B cell (primary cell): ENCODE measurements at places on chromosomes 7 and 10.
A peak's percentile ranks its signal among the peaks of the same experiment; 100 is the strongest.

GRCh38 chr10:80459047-80459865 is 5.1 kb downstream of the TSPAN14 start:
- H3K27ac ChIP-seq: peak overlapping the region; percentile 48
- peaks cover 94% of the 10 kb centered on the region for H3K4me1 ChIP-seq
- peak; percentile 66 for DNase-seq
- H3K36me3 ChIP-seq: no peaks in the 10 kb centered on the region

GRCh38 chr10:110214371-110214826 is 7.0 kb downstream of the MXI1 start:
- DNase-seq: peak; percentile 56
- H3K4me1 ChIP-seq: peaks cover 56% of the 10 kb centered on the region
- no peak overlapping the region for H3K4me3 ChIP-seq
- H3K27me3 ChIP-seq: no peaks in the 10 kb centered on the region
- H3K36me3 ChIP-seq: no peaks in the 10 kb centered on the region

DNA sequence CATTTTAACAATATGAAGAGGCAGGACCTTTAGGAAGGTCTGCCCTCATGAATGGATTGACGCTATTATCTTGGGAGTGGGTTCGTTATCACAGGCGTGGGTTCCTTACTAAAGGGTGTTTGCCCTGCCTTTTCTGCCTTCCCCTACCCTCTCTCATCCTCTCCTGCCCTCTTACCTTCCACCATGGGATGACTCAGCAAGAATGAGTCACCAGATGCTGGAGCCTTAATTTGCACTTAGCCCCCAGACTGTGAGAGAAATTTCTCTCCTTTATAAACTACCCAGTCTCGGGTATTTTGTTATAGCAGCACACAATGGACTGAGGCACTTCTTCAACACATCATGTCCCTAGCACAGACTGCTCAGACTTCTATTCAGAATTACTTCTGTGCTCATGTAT is 31.4 kb upstream of the ZNF32 start:
- H3K4me1 ChIP-seq: no peaks in the 10 kb centered on the region
- peaks cover 2% of the 10 kb centered on the region for H3K27me3 ChIP-seq
- H3K4me3 ChIP-seq: no peak overlapping the region
- H3K27ac ChIP-seq: no peak overlapping the region
- no peak for DNase-seq

GRCh38 chr7:151269511-151269910 is 21.0 kb upstream of the SMARCD3 start:
- H3K27ac ChIP-seq: no peak overlapping the region
- H3K27me3 ChIP-seq: peaks cover 10% of the 10 kb centered on the region
- H3K4me1 ChIP-seq: no peaks in the 10 kb centered on the region
- H3K4me3 ChIP-seq: no peak overlapping the region
- no peak for DNase-seq

DNA sequence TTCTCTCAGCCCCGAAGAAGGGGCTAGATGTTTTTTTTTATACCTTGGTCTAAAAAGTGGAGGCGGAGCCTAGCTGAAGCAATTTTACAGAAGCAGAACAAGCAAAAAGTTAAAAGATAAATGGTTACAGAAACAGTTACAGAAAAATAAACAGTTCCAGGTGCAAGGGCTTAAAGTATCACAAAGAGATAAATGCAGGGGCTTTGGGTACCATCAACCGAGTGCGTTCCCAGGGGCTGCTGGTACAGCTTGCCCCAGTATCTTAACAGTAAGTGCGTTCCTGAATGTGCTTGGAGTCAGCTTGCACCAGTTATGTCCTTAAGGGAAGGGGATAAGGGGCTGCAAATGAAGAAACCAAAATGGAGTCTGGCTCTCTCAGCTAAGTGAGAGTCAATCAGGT is 173.9 kb upstream of the MBL2 start:
- no peaks in the 10 kb centered on the region for H3K4me1 ChIP-seq
- H3K27me3 ChIP-seq: no peaks in the 10 kb centered on the region
- no peak overlapping the region for H3K27ac ChIP-seq
- H3K4me3 ChIP-seq: no peak overlapping the region
- H3K36me3 ChIP-seq: no peaks in the 10 kb centered on the region

GRCh38 chr10:18822156-18822555 is 162.9 kb downstream of the ARL5B start:
- no peak overlapping the region for H3K27ac ChIP-seq
- H3K4me1 ChIP-seq: no peaks in the 10 kb centered on the region
- DNase-seq: no peak
- no peak overlapping the region for H3K4me3 ChIP-seq
- H3K27me3 ChIP-seq: no peaks in the 10 kb centered on the region
- no peaks in the 10 kb centered on the region for H3K36me3 ChIP-seq

DNA sequence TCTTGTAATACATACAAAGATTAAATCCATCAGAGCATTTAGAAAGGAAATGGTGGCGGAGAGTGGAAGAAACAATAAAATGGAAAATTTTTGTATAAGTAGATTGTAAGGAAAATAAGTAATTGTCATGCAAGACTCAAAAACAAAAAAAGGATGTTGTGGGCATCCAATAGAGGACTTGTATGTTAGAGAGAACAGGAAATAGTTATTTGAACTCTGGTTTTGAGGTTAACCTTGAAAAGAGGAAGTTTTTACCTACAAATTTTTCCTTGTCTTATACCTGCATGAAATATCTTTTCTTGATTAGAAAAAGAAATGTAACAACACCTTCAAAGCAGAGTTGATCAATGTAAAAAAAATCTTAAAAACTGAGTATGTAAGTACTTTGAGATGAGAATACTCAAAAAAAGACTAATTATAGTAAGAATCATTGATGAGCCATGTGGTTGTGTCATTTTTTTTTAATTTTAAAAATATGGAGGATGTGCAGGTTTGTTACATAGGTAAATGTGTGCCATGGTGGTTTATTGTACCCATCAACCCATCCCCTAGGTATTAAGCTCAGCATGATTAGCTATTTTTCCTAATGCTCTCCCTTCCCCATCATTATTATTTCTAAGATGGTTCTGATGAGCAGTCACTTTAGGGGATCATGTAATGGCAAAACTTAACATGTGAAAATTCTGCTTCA is 11.9 kb downstream of the TMEM106B start:
- H3K27ac ChIP-seq: no peak overlapping the region
- peaks cover 8% of the 10 kb centered on the region for H3K4me1 ChIP-seq

DNA sequence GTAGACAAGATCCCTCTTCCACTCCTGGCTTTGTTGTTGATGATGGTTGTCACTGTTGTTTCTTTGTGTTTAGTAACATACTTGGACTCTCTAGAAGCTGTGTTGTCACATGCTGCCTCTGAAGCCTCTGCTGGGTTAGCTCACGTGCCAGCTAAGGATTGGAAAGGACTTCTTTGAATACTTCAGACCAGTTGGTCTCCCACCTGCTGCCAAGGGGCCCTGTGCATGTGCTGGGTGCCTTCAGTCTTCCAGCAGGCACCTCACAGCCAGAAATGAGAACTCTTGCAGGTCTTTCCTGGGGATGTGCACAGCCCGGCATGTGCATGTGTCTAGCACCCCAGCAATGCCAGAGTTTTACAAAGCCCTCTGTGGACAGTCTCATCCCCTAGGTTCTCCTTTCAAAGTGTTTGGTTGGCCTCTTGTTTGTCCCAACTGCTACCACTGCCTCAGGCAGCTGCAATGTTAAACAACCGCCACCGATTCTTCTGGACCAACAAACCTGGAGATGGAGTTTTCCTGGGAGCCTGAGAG is 21.7 kb upstream of the NCAPG2 start:
- H3K27ac ChIP-seq: no peak overlapping the region
- H3K27me3 ChIP-seq: no peaks in the 10 kb centered on the region
- H3K4me3 ChIP-seq: no peak overlapping the region
- no peak for DNase-seq
- H3K36me3 ChIP-seq: peaks cover 3% of the 10 kb centered on the region
- no peaks in the 10 kb centered on the region for H3K4me1 ChIP-seq

GRCh38 chr10:3780771-3781467 is 4.1 kb downstream of the KLF6 start:
- peak overlapping the region; percentile 99 for H3K4me3 ChIP-seq
- no peaks in the 10 kb centered on the region for H3K27me3 ChIP-seq
- H3K4me1 ChIP-seq: peaks cover 34% of the 10 kb centered on the region
- DNase-seq: no peak
- peak overlapping the region; percentile 97 for H3K27ac ChIP-seq
- peaks cover 60% of the 10 kb centered on the region for H3K36me3 ChIP-seq

DNA sequence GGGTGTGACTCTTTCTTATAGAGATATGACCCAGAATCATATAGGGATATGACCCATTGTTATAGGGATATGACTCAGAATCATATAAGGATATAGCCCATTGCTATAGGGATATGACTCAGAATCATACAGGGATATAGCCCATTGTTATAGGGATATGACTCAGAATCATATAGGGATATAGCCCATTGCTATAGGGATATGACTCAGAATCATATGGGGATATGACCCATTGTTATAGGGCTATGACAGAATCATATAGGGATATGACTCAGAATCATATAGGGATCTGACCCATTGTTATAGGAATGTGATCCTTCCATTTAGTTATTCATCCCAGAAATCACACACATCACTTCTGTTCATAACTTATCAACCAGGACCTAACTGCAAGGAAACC is 312.2 kb upstream of the ADARB2 start:
- H3K27ac ChIP-seq: no peak overlapping the region
- H3K4me3 ChIP-seq: no peak overlapping the region
- DNase-seq: no peak
- H3K4me1 ChIP-seq: no peaks in the 10 kb centered on the region
- no peaks in the 10 kb centered on the region for H3K27me3 ChIP-seq
- no peaks in the 10 kb centered on the region for H3K36me3 ChIP-seq

DNA sequence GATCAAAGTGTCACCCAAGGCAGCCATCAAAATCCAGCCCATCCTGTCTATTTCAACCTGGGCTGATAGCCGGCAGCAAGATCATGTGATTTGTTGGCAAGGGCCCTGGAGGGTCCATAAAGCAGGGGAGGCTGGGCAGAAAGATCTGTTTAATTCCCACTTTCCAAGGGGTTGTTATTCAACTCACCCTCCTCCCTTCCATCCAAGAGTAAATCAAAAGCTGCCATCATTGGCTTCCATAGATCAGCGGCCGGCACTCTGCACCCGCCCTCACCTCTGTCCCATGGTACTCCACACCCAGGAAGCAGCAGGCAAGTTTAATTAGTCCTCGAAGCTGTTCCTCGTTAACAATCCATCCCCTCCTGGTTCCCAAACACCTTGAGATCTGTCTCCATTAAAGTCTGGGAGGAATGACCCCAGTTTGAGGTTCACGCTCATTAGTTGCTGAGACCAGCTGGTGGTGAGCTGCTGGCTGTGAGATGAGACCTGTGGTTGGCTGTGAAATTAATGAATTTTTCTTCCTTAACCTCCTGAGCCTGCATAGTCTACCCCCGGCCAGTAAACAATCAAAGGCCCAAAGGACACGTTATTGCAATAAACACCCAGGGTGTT is 120.6 kb upstream of the CHST15 start:
- no peaks in the 10 kb centered on the region for H3K4me1 ChIP-seq
- no peak overlapping the region for H3K27ac ChIP-seq
- no peaks in the 10 kb centered on the region for H3K36me3 ChIP-seq
- no peak overlapping the region for H3K4me3 ChIP-seq
- H3K27me3 ChIP-seq: no peaks in the 10 kb centered on the region
- DNase-seq: no peak

DNA sequence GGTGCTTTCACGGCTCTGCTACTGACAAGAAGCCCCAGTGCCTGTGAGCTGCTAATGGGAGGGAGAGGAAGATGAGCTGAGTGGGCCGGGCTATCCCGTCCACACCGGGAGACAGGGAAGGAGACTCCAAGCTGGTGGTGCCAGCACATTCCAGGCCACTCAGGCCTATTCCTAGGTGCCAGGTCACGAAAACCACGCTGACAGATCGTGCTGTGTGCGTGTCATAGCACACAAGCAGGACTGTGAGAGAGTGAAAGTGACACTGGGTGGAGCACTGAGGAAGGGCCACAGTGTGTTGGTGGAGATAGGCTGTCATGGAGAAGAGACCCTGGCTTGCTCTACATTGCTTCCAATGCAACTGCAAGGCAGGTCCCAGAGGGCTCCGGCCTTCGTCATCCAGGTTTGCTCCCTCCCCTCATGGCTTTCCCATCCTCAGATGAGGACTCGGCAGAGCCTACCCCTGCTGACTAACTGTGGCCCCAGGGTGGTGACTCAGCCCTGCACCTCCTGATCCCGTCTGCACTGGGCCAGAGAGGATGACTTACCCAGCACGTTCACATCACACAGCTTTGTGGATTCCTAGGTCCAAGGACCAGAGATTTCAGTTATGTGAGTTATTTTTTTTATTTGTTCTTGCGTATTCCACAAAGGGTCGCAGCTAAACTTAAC is 167.3 kb downstream of the EGFR start:
- no peaks in the 10 kb centered on the region for H3K27me3 ChIP-seq
- H3K4me3 ChIP-seq: no peak overlapping the region
- no peaks in the 10 kb centered on the region for H3K36me3 ChIP-seq
- H3K4me1 ChIP-seq: no peaks in the 10 kb centered on the region

GRCh38 chr7:154767142-154767541 is 235.8 kb downstream of the PAXIP1 start:
- no peaks in the 10 kb centered on the region for H3K36me3 ChIP-seq
- no peak overlapping the region for H3K27ac ChIP-seq
- no peak overlapping the region for H3K4me3 ChIP-seq
- DNase-seq: no peak
- H3K27me3 ChIP-seq: no peaks in the 10 kb centered on the region
- no peaks in the 10 kb centered on the region for H3K4me1 ChIP-seq

- H3K27me3 ChIP-seq: no peaks in the 10 kb centered on the region
- DNase-seq: no peak
- no peaks in the 10 kb centered on the region for H3K36me3 ChIP-seq
- H3K27ac ChIP-seq: no peak overlapping the region
- peaks cover 12% of the 10 kb centered on the region for H3K4me1 ChIP-seq
Measured at GRCh38 chr10:32982293-32982709, 24.3 kb upstream of the ITGB1 start.

DNA sequence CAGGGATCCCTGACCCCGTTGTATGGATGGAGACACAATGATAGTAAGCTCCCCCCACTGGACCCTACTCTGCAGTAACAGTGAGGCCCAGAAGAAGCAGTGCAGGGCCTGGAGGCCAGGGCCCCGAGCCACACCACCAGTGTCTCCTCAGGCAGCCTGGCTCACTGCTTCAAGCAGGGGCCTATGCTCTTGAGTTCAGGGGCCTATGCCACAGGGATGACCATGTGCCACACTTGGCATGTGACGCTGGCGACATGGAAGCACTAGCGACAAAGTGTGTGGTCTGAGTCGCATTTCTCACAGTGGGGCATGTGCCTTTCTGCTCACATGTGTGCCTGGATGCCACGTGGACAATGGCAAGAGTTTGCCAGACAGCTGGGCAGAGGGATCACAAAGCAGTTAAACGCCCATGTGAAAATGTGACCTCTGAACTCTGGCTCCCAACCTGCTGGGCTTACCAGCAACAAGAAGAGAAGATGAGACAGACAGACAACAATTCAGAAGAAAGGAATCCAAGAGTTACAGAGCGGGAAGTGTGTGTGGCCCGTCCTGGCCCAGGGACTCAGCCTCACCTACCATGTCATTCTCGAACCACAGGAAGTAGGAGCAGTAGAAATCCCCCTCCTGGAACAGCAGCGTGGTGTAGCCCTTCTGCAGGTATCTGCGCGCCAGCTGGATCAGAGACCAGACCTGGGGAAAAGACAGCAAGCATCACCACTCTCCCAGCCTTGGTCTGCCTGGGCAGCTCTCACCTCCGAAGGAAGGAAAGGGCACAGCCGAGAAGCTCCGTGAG is 4.7 kb upstream of the PYROXD2 start:
- H3K4me3 ChIP-seq: no peak overlapping the region
- H3K36me3 ChIP-seq: peaks cover 74% of the 10 kb centered on the region
- no peaks in the 10 kb centered on the region for H3K27me3 ChIP-seq
- H3K4me1 ChIP-seq: peaks cover 7% of the 10 kb centered on the region
- no peak for DNase-seq
